Stimulated activated CD8-positive, alpha-beta memory T cell treated with anti-CD3 and anti-CD28 coated beads, Interleukin-15, amount 100 ng/mL, for 24 hours (primary cell): ENCODE measurements at places on chromosomes 4 and X.
A peak's percentile ranks its signal among the peaks of the same experiment; 100 is the strongest.

DNA sequence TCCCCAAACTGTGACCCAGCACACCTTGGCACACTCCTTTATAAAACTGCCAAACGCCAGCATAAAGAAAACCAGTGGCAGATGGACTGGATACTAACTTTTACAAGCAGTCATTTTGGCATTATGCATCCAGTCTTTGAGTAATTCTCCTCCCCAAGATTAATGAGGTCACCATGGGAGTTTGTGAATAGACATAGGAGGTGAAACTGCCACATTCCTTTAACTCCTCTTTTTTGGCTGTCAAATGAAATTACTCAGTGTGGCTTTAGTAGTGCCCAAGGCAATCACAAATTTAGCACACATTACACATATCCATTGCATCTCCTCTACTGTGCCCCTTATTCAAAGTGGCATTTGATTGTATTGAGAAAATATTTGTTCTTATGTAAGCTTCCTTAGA is 315.3 kb upstream of the FGF13 start:
- DNase-seq, result no peak

DNA sequence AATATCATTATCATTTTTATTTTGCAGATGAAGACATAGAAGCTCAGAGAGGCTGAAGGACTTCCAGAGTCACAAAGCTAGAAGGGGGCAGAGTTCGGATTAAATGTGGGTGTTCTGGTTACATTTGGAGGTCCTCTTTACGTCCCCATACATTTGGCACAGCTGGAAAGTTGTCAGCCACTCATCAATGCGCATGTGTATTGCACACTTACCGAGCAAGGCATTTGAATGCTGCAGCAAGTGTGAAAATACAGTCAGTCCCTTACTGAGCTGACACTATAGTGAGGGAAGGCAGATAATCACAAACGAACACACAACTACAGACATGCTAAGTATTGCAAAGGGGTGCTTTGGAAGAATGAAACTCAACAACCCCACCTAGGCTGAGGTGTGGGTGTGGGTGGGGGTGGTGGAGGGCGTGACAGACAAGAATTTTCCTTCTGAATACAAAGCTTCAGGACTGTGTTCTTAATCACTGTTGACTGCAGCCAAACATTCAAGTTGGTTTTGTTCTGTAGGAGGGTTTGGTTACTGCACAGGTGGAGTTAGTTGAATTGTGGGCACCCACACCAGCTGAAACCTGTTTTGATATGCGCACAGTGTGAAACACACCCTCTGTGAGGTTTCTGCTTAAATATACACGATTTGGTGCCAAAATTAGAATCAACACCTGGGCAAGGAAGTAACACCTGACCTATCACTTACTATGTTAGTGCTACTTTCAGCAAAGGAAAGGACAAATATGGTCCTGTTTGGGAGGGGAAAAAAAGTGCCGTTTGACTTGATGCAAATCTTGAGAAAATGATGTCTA is 72.4 kb downstream of the COQ2 start:
- DNase-seq, result no peak

- no peak for DNase-seq
These were observed 64.6 kb downstream of the REELD1 start for GRCh38 chr4:146278986-146279385.

GRCh38 chrX:74251006-74251930 is 52.7 kb upstream of the ZCCHC13 start:
- no peak for DNase-seq

- DNase-seq, result no peak
These were observed 15.1 kb downstream of the LAMP2 start for GRCh38 chrX:120453985-120454384.

- DNase-seq, result no peak
These were observed 50.8 kb upstream of the SLC16A2 start for GRCh38 chrX:74370487-74370886.

DNA sequence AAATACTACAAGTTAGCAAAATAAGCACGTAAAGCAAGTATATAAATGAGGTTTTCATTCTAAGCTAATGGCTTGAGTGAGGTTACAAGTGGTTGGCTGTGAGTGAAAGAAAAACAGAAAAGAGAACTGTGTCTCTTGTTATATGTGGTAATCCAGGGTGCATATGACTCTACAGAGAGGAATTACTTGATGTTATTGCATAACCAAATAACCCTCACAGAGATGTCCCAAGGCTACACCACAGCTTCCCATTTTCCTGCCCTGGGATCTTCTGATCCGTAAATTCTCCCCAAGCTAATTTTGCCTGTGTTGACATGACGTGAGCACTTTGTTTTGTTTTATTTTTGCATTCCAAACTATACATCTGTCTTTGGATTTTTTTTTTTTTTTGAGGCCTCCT is 470.0 kb upstream of the INTU start:
- DNase-seq, result no peak

GRCh38 chrX:20333672-20334071 is 67.0 kb upstream of the RPS6KA3 start:
- no peak for DNase-seq

- peak; percentile 6 for DNase-seq
These were observed 4.4 kb upstream of the CXorf38 start for GRCh38 chrX:40651620-40652223.

DNA sequence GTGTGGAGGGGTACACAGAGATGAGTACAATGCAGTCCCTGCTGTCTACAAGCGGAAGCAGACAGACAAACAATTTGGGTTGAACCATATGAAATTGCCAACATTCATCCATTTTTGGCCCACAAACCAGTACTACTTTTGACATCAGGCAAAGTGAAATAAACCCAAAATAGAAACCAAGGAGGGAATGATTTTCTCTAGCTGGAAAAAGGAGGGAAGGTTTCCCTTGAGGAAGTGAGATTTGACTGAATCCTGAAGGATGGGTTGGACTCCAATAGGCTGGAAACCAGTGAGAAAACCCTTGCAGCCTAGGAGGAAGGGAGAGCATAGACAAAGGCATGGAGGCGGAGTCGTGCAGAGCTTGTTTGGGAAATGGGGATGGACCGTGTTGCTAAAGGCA is 63.5 kb upstream of the PJA1 start:
- no peak for DNase-seq

GRCh38 chrX:137425986-137426385 is 139.9 kb upstream of the ZIC3 start:
- no peak for DNase-seq

DNA sequence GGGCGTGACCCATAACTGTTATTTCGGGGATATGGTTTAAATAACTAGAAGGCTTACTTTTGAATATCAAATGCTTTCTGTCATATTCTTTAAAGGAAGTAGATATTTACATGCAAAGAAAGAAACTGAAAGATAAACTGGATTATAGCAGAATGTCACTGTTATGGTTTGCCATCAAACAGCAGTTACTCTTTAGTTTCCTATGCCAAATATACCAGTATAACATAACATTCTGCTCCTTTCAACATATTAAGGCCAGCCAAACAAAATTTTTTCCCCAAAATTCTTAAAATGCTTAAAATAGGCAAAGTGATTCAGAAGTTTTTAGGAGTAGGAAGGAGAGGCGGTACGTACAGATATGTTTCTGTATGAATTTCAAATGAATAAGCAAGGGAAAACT is 27.0 kb downstream of the KDM6A start:
- no peak for DNase-seq

DNA sequence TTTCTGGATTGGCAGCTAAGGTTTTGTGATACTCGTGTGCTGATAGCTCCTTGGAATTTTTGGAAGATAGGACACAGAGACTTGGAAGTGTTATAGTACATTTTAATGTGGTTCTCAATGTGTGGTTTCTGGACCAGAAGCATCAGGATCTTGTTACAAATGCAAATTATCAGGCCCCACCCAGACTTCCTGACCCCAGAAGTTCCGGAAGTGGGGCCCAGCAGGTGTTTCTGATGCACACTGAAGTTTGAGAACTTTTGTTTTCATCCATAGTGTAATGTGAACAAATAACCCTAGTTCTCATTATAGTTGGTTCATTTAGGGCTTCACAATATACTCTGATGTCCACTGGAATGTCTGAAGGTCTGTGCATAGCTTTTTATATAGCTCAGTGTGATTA is 49.6 kb downstream of the LAMP2 start:
- no peak for DNase-seq

- DNase-seq, result no peak
These were observed 57.8 kb upstream of the XAGE1B start for GRCh38 chrX:52574416-52575275.

- DNase-seq, result no peak
These were observed 162.3 kb downstream of the CPEB2 start for GRCh38 chr4:15164571-15164970.

- no peak for DNase-seq
These were observed 83.1 kb upstream of the IGFBP7 start for GRCh38 chr4:57193209-57193810.

DNA sequence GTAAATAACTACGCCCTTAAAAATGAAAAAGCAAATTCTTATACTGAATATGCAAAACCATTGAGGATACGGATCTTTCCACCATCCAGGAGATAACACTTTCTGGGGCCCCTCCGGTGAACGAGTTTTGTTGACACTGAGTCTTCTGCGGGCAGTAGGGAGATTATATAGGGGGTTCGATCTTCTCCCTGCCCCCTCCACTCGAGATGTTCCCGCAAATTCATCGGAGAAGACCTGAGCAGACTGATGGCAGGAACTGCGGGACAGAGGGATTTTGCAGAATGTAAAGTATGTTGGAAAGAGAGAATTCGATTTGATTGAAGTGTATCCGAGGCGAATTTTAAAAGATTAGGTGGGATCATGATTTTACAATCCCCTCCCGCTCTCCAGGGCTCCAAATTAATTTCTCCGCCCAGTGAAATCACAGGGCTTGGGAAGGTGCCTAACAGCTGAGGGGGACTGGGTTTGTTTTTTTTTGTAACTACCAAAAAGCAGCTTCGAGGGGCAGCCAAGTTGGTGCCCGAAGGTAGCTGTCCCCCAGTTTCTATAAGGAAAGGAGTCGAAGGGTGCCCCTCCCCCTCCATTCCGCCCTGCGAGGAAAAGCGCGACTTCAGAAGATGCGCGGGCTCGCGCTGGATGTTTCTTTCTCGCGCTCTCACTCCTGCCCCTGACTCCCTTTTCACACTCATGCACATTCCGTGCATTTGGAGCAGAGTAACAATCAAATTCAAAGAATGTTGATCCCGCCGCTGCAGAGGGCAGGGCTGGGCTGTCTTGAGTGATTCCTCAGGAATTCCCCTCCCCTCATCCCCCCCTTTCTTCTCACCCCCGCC is 1.2 kb downstream of the TMEM255A start:
- no peak for DNase-seq

DNA sequence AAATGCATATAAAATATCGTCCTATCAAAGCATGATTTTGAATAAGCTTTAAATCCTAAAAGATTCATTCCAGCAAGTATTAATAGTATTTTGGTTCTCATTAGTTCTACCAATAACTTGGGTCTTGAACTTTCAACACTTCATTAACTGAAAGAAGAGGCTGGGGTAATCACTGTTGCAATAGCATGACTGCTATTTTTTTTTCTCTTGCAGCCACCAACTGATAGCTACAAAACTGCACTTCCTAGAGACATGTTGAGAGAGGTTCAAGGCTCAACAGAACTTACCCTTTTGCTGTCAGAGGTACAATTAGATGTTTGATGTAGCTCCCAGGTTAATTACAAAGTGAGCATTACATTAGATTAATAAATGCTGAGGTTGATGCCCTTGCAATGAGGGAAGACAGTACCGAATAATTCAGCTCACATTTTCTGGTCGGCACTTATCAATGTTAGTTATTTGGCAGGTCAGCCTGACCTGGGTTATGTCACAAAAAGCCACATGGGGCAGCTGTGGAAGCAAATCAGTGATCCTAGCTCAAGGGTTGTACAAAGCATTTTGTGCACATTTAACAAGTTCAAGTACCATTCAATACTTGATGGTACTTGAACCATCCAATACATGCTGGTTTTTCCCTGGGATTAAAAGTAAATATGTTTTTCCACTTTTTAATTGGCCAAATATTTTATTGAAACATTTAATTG is 29.9 kb upstream of the TET2 start:
- DNase-seq, result no peak

DNA sequence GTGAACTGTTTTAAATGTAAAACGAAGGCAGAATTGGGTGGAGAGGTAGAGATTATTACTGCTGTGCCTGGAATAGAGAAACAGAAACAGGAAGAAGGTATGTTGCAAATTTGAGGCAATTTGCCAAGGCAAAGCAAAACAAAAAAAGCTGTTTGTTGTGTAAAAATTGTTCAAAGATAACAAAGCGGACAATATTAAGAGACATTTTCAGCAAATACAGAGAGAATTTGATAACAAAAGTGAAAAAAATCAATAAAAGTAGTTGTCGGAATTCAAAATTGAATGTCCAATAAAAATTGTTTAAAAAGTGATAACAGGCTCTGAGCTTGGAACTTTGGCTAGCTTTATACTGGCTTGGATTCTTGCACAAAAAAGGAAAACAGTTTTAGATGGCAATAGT is 14.4 kb upstream of the SMS start:
- DNase-seq, result no peak

DNA sequence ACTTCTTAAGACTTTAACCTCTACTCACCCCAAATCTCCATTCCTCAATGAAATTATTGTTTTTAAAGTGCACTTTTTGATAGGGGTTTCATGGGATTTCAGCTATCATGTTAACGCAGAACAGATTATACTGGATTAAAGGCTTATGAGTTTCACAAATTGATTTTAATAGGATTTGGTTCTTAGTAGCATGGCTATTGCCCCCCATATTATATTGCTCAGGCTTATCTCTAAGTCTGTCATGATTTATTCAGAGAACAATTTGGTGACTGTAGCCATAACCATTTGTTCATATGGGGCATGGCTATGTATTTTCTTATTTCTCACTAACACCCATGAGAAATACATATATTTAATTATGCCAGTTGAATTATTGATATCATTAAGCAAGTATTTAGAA is 57.0 kb downstream of the MND1 start:
- DNase-seq, result no peak

DNA sequence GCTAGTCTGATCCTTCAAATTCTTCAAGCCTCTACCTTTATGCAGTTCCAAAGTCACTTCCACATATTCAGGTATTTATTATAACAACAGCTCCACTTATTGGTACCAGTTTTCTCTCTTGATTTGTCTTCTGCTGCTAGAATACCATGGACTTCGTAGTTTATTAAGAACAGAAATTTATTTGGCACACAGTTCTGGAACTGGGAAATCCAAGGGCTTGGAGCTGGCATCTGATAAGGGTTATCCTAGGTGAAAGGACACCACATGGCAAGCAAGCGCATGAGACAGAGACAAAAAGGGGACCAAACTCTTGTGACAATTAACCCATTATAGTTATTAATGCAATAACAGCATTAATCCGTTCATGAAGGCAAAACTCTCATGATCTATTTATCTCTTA is 600.5 kb upstream of the ATOH1 start:
- DNase-seq, result no peak

- DNase-seq, result no peak
These were observed at the start of gene CT55 for GRCh38 chrX:135170877-135171519. Gene CT55, minus strand, starts transcription at chrX:135171398. Its CDS starts 227 bp downstream, at chrX:135171171.

DNA sequence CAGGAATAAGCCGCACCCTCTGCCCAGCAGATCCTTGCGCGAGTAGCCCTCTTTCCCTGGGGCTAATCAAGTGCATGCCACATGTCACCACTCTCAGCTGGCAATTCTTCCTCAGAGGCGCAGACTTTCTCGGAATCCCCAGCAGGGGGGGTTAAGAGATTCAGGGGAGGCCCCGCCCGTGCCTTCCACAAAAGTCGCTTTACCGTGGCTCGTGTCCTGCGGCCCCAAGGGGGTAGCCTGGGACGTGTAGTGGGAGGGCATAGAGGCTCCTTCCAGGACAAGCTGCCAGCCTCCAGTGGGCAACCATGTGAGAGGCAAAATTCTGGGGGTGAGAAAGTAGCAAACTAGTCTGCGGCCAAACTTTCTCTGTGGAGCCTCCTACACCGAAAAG is 652 bp downstream of the SRPX start:
- DNase-seq, result no peak
